ENCODE measurements at places on chromosomes 2 and 18.

GRCh38 chr2:40752796-40753195 is 300.9 kb upstream of the SLC8A1 start:
- DNase-seq, result no peak

DNA sequence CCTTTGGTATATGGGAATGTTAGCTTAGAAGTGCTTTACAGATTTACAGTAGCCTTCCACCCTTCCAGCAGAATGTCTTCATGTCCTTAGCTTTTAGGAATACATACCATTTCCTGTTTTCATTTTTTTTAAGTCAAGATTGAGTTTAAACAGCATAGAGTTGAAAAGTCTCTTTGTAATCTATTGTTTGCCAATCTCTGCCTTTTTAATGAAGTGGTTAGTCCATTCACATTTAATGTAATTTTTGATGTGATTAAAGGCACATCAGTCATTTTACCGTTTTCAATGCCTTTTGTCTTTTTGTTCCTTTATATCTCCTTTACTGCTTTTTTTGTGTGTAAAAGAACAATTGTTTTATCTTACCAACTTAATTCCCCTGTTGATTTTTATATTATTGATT is 233.4 kb upstream of the SMIM21 start:
- no peak for DNase-seq

- no peak for DNase-seq
These were observed 96.1 kb downstream of the PPP1R1C start for GRCh38 chr2:182081602-182082260.

DNA sequence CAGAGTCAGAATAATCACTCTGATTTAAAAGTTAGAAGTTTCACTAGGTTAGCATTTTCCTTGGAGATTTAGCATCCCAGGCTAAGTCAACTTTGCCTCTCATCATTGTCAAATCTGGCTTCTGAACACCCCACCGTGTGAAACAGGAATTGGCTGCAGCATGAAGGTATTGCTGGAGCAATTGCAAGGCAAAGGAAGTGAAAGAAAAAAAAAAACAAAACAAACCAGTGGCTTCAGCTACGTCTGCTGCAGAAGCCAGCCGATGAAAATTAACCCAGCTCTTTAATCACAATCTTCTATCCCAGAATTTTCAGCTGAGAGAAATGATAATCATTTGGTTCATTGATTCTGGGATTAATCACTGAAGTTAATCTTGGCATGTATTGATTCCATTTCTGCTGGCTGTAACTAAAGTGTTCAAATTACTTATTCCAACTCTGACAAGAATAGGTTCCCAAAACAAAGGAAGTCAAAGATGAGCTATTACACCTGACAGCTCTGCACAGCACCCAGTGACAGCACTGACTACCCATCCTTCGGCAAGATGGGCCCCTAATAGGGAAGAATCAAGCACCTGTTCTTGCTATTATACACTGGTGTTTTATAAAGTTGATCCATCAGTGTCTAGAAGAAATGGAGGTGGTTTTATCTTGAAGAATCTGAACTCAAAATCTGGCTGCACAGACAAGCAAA is 42.7 kb upstream of the REG3G start:
- no peak for DNase-seq

DNA sequence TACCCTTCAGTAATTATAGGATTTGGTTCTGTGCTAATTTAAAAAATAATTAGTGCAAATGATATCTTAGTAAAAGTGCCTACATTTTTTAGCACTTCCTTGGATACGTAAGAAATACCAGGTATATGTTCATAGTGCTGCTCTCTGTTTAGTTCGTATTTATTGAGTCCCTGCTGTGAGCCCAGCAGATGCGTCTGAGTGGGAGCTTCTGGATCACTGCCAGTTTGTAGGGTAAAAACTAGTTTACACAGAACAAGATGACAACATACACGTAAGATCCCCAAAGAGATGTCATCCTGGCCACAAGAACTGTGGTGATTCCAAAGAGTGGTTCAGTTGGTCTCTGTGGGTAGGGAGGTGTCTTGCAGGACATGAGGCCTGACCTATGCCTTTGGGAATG is 103.2 kb downstream of the CTIF start:
- no peak for DNase-seq

DNA sequence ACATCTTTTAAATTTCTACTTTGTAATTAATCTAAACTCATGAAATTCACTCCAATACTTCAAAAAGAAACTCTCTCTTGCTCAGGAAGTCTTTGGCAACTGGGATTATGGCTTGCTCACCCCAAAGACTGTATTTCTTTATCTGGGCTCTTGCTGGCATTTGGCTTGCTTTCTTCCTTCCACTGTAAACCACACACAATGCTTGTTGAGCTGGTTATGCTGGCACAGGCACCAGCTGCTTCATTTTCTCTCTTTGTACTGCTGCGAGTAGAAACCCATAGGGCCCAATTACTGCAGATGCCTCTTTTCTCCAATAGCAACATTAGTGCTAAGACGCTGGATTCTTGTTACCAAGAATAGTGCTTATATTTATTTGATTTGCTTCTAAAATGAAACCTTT is 51.4 kb downstream of the SLC38A11 start:
- no peak for DNase-seq

DNA sequence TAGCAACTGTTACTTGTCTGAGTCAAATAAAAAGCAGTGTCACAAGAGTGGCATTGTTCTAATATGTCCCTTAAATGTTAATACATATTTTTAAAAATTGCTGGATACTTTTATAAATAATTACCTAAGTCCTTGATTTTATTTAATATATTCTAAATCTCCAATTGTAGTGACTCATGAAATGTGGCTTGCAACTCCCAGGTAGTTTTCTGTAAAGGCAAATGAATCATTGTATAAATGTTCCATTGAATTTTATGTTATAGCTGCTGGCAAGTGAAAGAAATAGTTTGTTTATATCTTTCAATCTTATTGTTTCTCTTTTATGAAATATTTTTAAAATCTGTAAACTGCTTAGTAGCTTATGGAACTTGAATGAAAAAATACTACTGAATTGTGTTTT is 32.7 kb upstream of the C1GALT1C1L start:
- DNase-seq, result no peak

- no peak for DNase-seq
These were observed 143.5 kb upstream of the SP5 start for GRCh38 chr2:170571612-170572011.

DNA sequence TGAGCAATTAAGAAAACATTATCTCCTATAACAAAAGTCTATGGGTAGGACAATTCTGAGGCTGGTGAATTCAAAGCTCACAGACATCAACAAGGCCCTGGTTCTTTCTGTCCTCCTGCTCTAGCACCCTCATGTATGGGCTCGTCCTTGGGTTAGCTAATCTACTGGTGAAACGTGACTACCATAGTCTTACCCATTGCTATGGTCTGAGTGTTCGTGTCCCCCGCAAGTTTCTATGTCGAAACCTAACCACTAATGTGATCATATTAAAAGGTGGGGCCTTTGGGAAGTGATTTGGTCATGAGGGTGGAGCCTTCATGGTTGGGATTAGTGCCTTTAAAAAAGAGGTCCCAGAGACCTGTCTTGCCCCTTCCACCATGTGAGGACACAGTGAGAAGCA is 564.7 kb downstream of the TNS1 start:
- no peak for DNase-seq

DNA sequence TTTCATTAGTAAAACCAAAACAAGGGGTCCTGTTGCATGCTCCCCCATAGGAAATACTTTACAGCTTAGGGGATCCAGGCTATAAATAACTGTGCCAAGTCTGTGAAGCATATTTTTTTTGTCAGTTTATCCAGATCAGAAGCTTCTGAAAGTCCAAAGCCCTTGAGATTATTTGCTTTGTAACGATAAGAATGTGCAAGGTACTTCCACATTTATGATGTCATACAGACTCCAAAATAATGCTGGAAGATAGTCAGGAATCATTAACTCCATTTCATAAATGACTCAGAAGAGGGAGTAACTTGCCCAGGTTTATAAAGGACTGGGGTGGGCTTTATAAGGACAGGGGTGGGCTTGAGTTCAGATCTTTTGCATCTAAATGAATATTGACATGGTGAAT is 29.3 kb downstream of the RDH14 start:
- no peak for DNase-seq

DNA sequence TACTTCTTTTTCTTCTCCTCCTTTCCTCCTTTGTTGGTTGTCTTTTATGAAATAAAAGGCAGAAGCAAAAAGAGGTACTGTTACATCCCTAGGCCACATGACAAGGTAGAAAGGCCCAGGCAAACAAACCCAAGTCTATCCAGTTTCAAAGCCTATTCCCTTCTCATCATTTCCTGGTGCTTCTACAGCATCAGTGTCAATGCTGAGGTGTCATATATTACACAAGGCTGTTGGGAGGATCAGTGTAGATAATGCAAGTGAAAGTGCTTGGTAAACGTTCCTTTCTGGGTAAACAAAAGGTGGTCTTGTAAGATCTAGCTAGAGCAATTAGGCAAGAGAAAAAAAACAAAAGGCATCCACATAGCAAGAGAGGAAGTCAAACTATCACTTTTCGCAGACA is 64.9 kb downstream of the EVA1A start:
- DNase-seq, result no peak

DNA sequence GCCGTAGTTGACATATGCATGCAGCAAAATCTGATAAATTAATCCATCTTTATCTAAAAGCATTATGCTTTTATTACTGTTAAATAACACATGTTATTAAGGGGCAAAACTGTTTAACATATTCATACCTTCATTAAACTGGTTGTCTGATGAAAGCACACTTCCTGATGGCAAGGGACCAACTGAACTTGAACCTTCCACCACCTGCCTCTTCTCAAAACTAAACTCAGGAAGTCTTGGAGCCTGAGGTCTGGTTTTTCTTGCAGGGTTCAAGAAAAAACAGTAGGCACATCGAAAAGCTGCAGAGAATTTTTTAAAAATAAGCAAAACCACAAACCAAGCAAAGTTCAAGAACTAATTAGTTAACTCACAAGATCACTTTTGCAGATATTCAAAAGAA is 64.9 kb downstream of the LNPK start:
- no peak for DNase-seq

GRCh38 chr2:169746240-169746639 is 12.6 kb downstream of the KLHL23 start:
- no peak for DNase-seq

DNA sequence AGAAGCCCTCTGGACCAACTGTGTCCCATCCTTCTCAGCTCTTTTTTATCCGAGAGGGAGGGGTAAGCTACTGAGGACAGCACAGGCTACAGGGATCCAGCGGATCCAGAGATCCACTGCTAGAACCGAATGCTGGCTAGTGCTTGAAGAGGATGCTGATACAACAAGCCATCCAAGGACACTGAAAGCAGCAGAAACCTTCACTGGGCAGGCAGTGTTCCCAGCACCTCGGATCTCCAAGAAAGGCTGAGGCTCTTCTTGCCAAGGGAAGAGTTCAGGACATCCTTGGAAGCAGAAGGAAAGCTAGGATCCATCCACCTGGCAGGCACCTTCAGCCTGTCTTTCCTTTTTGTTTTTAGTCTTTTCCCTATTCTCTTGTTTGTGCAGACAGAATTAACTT is 13.2 kb upstream of the FHOD3 start:
- no peak for DNase-seq

GRCh38 chr2:180695586-180696401 is 284.6 kb upstream of the UBE2E3 start:
- DNase-seq, result no peak

DNA sequence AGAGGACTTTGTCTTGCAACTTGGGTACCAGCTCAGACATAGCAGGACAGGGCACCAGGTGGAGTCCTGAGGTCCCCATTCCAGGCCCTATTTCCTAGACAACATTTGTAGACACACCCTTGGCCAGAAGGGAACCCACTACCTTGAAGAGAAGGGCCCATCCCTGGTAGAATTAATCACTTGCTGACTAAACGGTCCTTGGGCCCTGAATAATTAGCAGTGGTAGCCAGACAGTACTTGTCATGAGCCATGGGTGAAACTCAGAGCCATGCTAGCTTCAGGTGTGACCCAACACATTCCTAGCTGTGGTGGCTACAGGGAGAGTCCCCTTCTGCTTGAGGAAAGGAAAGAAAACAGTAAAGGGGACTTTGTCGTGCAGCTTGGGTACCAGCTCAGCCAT is 28.5 kb upstream of the ACTR2 start:
- DNase-seq, result no peak

- DNase-seq, result no peak
These were observed 112.9 kb downstream of the SLC39A10 start for GRCh38 chr2:195769975-195770374.

GRCh38 chr2:56287974-56288373 is 104.2 kb downstream of the CCDC85A start:
- no peak for DNase-seq

DNA sequence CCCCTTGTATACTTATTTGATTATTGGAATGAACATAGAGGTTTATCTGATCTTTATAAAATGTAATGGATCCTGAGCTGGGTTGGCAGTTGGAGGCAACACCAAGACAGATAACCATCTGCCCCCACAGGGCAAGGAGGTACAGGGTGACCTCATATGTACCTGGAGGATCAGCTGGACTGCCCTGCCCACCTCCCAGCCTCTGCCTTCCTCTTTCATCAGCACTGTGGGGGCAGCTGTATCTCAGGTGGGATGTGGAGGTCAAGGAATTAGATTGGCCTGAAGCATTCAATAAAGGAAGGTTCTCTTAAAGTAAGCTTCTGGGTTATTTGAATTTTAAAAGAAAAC is 92.6 kb downstream of the LYPD6 start:
- DNase-seq, result no peak

DNA sequence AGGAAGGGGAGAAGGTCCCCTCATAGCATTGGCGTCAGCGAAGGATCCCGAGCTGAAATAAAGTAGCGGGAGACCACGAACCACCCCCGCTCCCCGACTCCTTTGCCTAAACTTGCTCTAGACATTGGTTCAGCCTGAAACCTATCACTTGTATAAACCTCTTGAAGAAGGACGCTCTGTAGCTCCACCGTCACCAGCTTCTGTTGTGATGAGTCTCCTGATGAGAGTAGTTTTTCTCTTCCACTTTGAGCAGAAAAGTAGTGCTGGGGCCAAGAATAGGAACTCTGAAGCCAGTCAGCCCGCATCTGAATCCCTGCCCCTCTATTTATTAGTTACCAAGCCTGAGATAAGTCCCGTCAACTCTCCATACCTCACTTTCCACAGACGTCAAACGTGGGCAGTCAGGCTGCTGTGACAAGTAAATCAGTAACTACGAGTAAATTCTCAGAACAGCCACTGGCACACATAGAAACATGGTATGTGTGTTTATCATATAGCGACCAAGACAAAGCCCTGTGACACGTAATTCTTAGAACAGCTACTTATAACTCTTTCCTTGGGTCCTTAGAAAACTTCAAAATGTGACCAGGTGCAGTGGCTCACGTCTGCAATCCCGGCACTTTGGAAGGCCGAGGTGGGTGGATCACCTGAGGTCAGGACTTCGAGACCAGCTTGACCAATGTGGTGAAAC is 61.7 kb downstream of the CD226 start:
- no peak for DNase-seq

- no peak for DNase-seq
These were observed 96.1 kb downstream of the RBMS1 start for GRCh38 chr2:160397530-160397865.

GRCh38 chr18:34626404-34627136 is 83.5 kb upstream of the DTNA start:
- no peak for DNase-seq

Data from KBM-7 (cell line).